Cardiac ventricle fibroblast (primary cell): ENCODE measurements at places on chromosomes 6 and 20. TPM values are rescaled to one million over a fixed set of nuclear protein-coding genes. Genes with fewer than 3 reads are reported as not detected.

The FOXQ1 gene
- total RNA-seq: not detected in 2 replicates

The MYLK4 gene
- total RNA-seq: 0.24 and 0.81 TPM in 2 replicates

The HTR1E gene
- not detected in 2 replicates for total RNA-seq

The MAFB gene
- total RNA-seq: 24.9 and 30.5 TPM in 2 replicates

The SSTR4 gene
- total RNA-seq: not detected in 2 replicates

The SMIM28 gene
- total RNA-seq: not detected in 2 replicates

The XKR7 gene
- total RNA-seq: not detected in 2 replicates

The SIRPD gene
- not detected in 2 replicates for total RNA-seq

The ITPR3 gene
- total RNA-seq: 12.8 and 15.7 TPM in 2 replicates

The ALDH5A1 gene
- total RNA-seq: 1.6 and 1.8 TPM in 2 replicates

The MLN gene
- not detected in 2 replicates for total RNA-seq

The CFAP61 gene
- total RNA-seq: not detected in 2 replicates

The NELFE gene
- 55.8 and 57.5 TPM in 2 replicates for total RNA-seq

The OPN5 gene
- total RNA-seq: not detected in 2 replicates

The LPA gene
- not detected in 2 replicates for total RNA-seq

The RAB22A gene
- total RNA-seq: 20.1 and 20.7 TPM in 2 replicates

The TAAR1 gene
- not detected in 2 replicates for total RNA-seq

The CDH26 gene
- total RNA-seq: 0.24 and 0.31 TPM in 2 replicates

The NRSN1 gene
- total RNA-seq: not detected in 2 replicates

The STX11 gene
- not detected in 2 replicates for total RNA-seq

The SRSF6 gene
- 45.3 and 48.3 TPM in 2 replicates for total RNA-seq

The SIRPB2 gene
- total RNA-seq: not detected in 2 replicates

The RBM24 gene
- total RNA-seq: 0.25 TPM in 1 of 2 replicates, not detected in the other

The ROMO1 gene
- total RNA-seq: 183 and 211 TPM in 2 replicates
